ENCODE measurements at places on chromosomes 3 and 15.

DNA sequence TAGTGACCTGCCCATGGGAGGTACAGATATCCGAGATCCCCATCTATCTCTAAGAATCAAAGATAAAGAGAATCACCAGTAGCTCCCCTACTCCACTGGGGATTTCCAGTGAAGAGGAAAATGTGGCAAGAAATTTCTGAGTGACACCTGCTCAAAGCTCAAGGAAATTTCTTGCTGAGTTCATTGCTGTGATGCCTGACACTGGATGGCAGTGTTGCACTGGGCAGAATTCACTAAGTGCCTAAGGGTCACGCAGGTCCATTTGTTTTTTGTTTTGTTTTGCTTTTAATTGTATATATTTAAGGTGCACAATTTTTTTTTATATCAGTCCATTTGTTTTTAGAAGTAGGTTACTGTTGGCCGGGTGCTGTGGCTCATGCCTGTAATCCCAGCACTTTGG lies 109.5 kb upstream of the KCNAB1 start:
- no peaks in the 10 kb centered on the region for H3K27me3 ChIP-seq
- H3K4me1 ChIP-seq: peaks cover 13% of the 10 kb centered on the region
- no peaks in the 10 kb centered on the region for H3K36me3 ChIP-seq
- H3K4me3 ChIP-seq: no peak overlapping the region

DNA sequence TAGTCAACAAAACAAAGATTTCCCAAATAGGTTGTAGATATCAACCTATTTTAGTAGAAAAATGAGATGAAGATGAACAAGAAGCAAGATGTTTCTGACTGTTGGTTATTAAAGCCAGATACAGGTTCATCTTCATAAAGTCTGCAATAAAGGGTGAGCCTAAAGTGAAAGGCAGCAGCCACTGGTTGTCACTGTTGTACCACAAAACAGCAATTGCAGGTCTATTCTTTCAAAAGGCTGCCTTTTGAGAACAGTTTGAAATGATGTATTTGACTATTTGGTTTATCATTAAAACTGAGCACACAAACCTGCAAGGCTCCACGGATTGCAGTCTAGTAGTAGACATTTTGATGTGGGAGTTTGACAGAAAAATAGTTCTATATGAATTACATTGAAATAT lies 543.4 kb downstream of the GBE1 start:
- no peaks in the 10 kb centered on the region for H3K27me3 ChIP-seq
- H3K27ac ChIP-seq: no peak overlapping the region
- H3K36me3 ChIP-seq: no peaks in the 10 kb centered on the region
- no peak overlapping the region for H3K4me3 ChIP-seq
- peaks cover 3% of the 10 kb centered on the region for H3K4me1 ChIP-seq
- peak; percentile 35 for DNase-seq

DNA sequence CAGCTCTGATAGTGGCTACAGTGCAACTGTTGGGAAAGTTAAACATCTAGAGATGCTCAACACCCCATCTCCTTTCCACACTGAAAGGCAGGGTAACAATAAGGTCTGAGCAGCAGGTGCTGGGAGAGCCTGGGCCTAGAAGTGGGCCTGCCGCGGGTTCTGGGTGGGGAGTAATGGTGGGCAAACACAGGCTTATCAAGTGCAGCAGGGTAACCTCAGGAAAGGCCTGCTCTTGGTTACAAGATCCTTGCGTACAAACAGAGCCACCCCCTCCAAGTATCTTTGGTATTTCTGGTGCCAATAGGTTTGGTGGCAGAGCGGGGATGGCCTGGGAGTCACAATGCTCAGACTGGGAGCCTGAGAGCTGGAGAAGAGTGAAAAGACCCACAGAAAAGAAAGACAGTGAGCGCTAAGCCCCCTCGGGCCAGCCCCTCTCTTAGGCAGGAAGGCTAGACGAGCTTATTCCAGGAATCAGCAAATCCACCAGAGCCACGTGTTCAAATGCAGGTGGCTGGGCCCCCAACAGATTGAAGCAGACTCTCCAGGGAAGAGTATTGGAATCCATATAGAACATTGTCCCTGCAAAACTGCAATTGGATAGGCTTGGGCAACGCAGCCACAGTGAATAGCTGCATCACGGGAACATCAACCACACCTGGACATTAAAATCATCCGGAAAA lies 2.7 kb downstream of the IQSEC1 start:
- H3K4me1 ChIP-seq: no peaks in the 10 kb centered on the region
- no peak for DNase-seq
- no peak overlapping the region for H3K4me3 ChIP-seq
- no peaks in the 10 kb centered on the region for H3K36me3 ChIP-seq
- H3K27me3 ChIP-seq: peaks cover 42% of the 10 kb centered on the region
- H3K27ac ChIP-seq: no peak overlapping the region

DNA sequence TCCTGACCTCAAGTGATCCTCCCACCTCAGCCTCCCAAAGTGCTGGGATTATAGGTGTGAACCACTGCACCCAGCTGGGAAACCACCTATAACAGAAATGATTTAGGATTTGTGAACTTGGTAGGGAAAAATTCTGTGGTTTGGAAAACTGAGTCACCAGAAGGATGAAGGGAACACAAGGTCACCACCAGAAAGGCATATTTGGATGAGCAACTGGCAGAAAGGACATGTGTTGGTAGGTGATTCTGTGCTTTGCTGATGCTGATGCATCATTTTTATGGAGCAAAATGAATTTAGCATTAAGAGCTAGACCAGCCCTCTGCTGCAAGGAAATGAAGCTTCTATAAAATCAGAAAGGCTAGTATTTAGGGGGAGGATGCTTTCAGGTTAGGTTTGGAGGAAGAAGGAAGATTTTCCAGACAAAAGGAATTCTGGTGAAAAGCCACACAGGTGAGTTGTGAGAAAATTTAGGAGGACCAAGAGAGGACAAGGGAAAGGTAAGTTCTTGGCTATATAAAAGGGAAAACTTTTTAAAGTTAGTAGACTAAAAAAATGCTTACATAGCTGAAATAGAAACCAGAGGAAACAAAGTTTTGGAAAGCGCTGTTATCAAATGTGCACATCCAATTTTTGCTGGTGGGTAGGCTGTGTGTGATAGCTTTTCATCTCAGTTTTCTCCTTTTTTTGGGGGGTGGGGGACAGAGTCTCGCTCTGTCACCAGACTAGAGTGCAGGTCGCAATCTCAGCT lies 3.6 kb downstream of the PXK start:
- H3K27me3 ChIP-seq: no peaks in the 10 kb centered on the region
- H3K4me1 ChIP-seq: peaks cover 8% of the 10 kb centered on the region
- H3K36me3 ChIP-seq: no peaks in the 10 kb centered on the region

DNA sequence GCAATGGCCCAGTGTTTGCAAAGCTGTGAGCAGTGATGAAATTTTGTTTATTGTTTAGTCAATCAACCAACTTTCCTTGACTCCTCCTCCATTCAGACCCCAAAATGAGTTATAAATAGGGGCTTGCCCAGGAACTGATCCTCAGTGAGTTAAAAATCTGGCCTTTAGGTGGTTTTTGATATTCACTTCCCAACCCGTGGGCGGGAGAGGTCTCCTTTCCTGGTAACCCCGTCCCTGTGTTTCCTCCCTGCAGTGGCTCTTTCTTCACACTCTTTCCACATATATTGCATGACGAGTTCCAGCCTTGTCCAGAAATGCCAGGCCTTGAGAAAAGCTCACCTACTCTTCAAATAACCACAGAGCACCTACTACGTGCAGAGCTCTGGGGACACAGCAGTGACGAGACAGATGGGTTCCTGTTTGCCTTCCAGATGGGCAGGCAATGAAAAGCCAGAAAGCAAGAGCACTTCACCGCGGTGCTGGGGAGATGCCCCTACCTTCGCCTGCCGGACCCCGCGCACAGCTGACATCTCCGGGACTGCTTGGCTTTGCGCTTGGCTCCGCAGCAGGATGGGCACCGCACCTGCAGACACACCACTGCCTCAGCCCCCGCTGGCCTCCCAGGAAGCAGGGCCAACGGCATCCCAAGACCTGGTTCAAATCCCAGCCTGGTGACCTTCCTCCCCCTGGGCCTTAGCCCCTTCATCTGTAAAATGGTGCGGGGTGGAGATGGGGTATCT lies 17.2 kb downstream of the SSUH2 start:
- no peak overlapping the region for H3K27ac ChIP-seq
- no peaks in the 10 kb centered on the region for H3K4me1 ChIP-seq
- no peak overlapping the region for H3K4me3 ChIP-seq
- DNase-seq: no peak
- no peaks in the 10 kb centered on the region for H3K27me3 ChIP-seq
- H3K36me3 ChIP-seq: no peaks in the 10 kb centered on the region

- no peak overlapping the region for H3K27ac ChIP-seq
- DNase-seq: no peak
- no peak overlapping the region for H3K4me3 ChIP-seq
- H3K4me1 ChIP-seq: peaks cover 42% of the 10 kb centered on the region
Measured at GRCh38 chr3:194306109-194306686, 44.9 kb downstream of the CPN2 start.

DNA sequence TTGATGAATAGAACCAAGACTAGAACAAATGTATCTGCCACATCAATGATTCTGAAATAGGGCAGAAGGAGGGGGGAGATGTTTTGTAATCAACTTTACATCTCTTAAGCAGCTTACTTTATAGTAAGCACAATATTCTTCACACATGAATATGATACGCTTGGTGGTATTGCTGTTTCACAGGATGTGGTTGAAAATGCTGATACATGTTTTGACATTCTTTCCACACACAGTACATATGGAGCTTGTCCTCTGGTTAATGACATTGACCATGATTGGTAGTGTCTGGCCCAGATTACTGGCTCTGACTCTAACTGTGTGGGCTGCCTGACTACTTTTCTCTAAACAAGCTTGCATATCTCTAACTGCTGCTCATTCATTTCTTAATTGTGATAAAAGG lies 168.9 kb downstream of the KLHL25 start:
- H3K4me1 ChIP-seq: peaks cover 30% of the 10 kb centered on the region
- no peak overlapping the region for H3K4me3 ChIP-seq
- H3K27ac ChIP-seq: peak overlapping the region; percentile 32

DNA sequence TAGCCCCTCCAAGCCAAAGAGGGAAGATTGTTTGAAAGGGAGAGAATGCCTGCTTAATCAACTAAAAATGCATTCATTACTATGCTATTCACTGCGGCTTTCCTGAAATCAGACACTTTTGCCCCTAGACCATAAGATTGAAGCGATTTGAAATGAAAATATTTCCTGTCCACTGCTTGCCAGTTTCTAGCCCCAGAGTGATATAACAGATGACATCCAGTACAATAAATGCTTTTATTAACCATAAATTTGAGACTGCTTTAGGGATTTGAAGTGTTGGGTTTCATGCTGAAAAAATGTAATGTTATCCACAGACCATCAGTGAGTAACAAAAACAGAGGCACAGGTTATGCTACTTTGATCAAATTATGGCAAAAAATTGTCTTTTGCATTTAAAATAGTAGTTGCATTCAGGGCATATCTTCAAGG lies 14.1 kb downstream of the IL17RD start:
- peaks cover 4% of the 10 kb centered on the region for H3K36me3 ChIP-seq
- H3K27ac ChIP-seq: no peak overlapping the region
- no peaks in the 10 kb centered on the region for H3K27me3 ChIP-seq
- DNase-seq: peak; percentile 51
- H3K4me3 ChIP-seq: no peak overlapping the region

DNA sequence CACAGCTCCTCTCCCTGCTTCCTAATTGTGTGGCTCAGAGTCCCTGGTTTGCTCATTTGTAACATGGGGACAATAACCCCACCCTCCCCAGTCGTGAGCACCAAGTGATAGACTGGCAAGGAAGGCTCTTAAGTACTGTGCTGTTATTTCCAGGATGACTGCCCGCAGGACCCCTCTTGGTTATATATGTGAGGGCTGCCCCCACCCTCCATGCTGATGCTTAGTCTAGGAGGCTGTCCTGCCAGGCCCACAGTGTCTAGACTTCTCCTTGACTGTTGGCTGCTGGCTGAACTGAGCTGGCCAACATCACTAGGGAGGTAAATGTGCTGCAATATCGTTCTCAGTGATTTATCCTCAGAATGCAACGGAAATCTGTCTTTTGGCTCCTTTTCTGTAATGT lies 45.1 kb downstream of the RAB11A start:
- H3K4me1 ChIP-seq: no peaks in the 10 kb centered on the region
- no peak overlapping the region for H3K27ac ChIP-seq
- H3K36me3 ChIP-seq: no peaks in the 10 kb centered on the region
- no peaks in the 10 kb centered on the region for H3K27me3 ChIP-seq
- H3K4me3 ChIP-seq: no peak overlapping the region

DNA sequence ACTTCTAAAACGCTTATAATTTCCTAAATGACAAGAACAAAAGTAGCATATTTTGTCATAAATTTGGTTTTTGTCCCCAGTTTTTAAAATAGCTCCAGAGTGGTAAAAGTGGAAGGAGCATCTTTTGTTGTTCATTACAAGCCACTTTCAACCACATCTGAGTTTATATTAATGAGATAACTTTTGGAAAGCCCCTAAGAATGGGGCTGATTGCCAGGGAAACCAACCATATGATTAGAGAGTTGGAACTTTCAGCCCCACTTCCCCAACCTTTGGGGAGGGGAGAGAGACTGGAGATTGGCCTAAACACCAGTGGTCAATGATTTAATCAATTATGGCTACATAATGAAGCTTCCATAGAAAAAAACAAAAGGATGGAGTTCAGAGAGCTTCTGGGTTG lies 57.4 kb downstream of the CPA3 start:
- H3K27ac ChIP-seq: no peak overlapping the region
- H3K27me3 ChIP-seq: peaks cover 15% of the 10 kb centered on the region
- DNase-seq: no peak

- peaks cover 31% of the 10 kb centered on the region for H3K4me1 ChIP-seq
- peak overlapping the region; percentile 74 for H3K4me3 ChIP-seq
- peak overlapping the region; percentile 92 for H3K27ac ChIP-seq
Measured at GRCh38 chr3:160401291-160402095, 2.0 kb downstream of the SMC4 start.

- H3K27me3 ChIP-seq: no peaks in the 10 kb centered on the region
- no peaks in the 10 kb centered on the region for H3K36me3 ChIP-seq
- H3K4me1 ChIP-seq: no peaks in the 10 kb centered on the region
- H3K27ac ChIP-seq: no peak overlapping the region
- DNase-seq: peak; percentile 66
Measured at GRCh38 chr3:10950476-10951294, 41.9 kb upstream of the SLC6A1 start.

GRCh38 chr15:98138910-98139309 lies 178.4 kb downstream of the ARRDC4 start:
- H3K4me1 ChIP-seq: no peaks in the 10 kb centered on the region
- no peak overlapping the region for H3K27ac ChIP-seq
- no peak for DNase-seq
- H3K4me3 ChIP-seq: no peak overlapping the region
- H3K36me3 ChIP-seq: no peaks in the 10 kb centered on the region

DNA sequence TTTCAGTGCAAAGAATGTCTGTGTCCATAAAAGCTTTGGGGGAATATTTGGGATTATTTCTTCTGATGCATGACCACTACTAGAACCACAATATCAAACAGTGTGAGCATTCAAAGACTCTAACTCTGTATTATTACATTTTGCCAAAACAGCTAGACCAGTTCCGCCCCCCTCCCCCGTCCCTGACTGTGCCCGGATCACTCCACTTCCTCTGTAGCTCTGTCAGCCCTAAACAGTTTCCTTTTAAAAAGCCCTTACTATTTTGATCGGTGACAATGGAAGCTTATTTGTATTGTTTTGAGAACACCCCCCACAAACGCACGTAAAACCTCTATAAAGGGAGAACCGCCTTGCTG lies 36.6 kb upstream of the EPHB3 start:
- DNase-seq: no peak
- peak overlapping the region; percentile 42 for H3K4me3 ChIP-seq
- no peaks in the 10 kb centered on the region for H3K36me3 ChIP-seq
- peaks cover 71% of the 10 kb centered on the region for H3K27me3 ChIP-seq
- H3K27ac ChIP-seq: no peak overlapping the region

- H3K27me3 ChIP-seq: no peaks in the 10 kb centered on the region
- DNase-seq: no peak
- no peaks in the 10 kb centered on the region for H3K4me1 ChIP-seq
- no peak overlapping the region for H3K27ac ChIP-seq
- H3K36me3 ChIP-seq: no peaks in the 10 kb centered on the region
Measured at GRCh38 chr15:97547381-97547780, 413.1 kb upstream of the ARRDC4 start.
